Activated T-helper 2 cell treated with anti-CD3 and anti-CD28 coated beads, Interferon-gamma antibody, Interleukin-2, Interleukin-4, amounts not matched to agents 10 μg/mL and 5 μg/mL and 100 μg/mL, durations not matched to agents 14 hours and 24 hours and 36 hours (primary cell): ENCODE measurements at places on chromosomes 1 and 21. TPM values are rescaled to one million over a fixed set of nuclear protein-coding genes. Genes with fewer than 3 reads are reported as not detected.

Gene C8A
- total RNA-seq, result not detected in 2 replicates

Gene C1orf105
- total RNA-seq, result not detected in 2 replicates

- no peaks in the 10 kb centered on the region for H3K27me3 ChIP-seq
- no peaks in the 10 kb centered on the region for H3K36me3 ChIP-seq
- H3K27ac ChIP-seq, result no peak overlapping the region
- H3K4me3 ChIP-seq, result no peak overlapping the region
- H3K4me1 ChIP-seq, result peaks cover 16% of the 10 kb centered on the region
Observed at GRCh38 chr1:235946571-235946981, 79.9 kb upstream of the LYST start.

Gene MGST3
- 63.6 and 63.7 TPM in 2 replicates for total RNA-seq
